ENCODE measurements at places on chromosomes 5 and 9.
A peak's percentile ranks its signal among the peaks of the same experiment; 100 is the strongest.

DNA sequence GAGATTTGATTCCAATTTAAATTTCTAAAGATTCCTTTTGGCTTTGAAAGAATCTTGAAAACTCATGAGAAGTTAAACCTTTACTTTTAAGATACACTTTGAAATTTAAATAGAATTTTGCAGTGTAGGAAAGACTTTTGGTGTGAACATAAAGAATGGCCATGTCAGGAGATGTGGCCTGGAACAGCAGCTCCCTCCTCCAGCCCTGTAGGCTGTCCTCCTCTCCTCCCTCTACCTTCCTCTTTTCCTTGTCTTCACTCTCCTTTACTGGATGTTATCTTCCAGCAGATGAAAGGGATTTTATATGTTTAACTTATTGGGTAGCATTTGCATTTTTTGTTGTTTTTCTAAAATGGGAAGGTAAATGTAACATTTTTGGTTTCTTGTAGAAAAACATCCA is 18.9 kb downstream of the ASPN start:
- DNase-seq: no peak

- DNase-seq: no peak
Measured at GRCh38 chr5:141437221-141437620, 6.9 kb downstream of the PCDHGA12 start.

GRCh38 chr9:137178201-137178938 is 6.5 kb upstream of the TMEM210 start:
- DNase-seq: no peak

DNA sequence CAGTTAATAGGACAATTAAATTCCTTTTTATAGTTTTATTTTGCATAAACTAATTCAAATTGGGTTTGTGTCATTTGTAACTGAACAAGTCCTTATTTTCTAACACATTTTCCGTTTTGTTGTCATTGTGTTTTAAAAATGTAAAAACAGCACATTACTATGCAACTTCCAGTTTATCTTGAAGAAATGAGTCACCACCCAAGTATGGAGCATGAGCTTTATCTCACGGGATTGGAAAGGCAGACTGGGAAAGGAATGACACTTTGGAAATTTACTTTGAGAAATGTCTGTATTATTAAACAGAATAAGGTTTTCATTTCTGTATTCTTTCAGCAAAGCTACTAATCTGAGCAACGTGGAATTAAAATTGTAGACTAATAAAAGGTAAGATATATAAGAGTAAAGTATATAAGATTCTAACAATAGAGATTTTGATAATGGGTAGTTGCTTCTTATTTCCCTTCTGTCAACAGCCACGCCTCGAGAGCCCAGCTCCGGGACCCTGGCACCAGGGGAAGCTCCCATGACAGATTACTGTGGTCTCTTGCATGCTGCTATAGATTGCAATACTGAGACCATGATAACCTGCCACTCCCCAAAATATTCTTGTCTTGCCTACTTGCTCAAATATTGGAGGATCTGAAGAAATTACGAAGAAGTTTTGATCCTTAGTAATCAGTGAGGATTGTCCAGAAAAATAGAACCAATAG is 433.1 kb downstream of the CHSY3 start:
- DNase-seq: no peak

GRCh38 chr5:423626-424261 is 19.2 kb upstream of the EXOC3 start:
- no peak for DNase-seq

- no peak for DNase-seq
Measured at GRCh38 chr9:72360324-72360723, 4.7 kb downstream of the ZFAND5 start.

- no peak for DNase-seq
Measured at GRCh38 chr9:130432362-130432761, 12.4 kb upstream of the ASS1 start.

DNA sequence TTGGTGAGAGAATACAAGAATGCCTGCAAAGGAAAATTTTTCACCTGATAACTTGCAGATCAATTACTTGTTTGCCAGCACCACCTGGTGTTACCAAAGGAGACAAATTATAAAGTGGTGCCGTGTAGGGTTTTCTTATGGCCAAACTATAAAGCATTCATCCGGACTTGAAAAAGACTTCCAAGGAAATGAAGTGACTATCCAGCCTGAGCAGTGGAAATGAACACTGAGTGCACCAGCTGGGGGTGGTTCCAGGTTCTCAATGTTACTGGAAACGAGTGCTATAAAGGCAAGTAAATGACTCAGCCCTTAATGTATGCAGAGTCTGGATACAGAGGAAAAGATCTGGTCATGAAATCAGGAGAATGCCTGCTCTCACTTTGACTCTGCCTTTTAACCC is 113.1 kb downstream of the DNAH5 start:
- DNase-seq: no peak

GRCh38 chr5:81003811-81004386 is 43.7 kb downstream of the RASGRF2 start:
- DNase-seq: no peak

DNA sequence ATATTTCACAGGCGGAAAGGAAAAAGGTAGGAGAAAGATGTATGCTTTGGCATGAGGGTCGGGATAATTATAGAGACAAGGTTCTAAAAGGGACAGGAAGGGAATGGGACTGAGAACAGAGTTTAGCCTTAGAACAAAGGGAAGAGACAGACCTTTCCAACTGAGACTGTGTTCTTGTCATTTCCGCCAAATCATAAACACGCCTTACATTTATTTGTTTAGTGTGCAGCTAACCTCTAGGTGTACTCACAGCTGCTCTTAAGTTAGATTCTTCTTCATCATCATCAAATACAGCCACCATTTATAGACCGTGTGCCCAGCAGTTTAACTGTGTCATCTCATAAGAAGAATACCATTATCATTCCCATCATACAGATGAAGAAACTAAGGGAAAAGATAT is 5.9 kb upstream of the DELE1 start:
- no peak for DNase-seq

GRCh38 chr9:2859776-2860379 is 16.0 kb upstream of the PUM3 start:
- DNase-seq: no peak

- DNase-seq: no peak
Measured at GRCh38 chr9:25284365-25284764, 393.9 kb downstream of the TUSC1 start.

DNA sequence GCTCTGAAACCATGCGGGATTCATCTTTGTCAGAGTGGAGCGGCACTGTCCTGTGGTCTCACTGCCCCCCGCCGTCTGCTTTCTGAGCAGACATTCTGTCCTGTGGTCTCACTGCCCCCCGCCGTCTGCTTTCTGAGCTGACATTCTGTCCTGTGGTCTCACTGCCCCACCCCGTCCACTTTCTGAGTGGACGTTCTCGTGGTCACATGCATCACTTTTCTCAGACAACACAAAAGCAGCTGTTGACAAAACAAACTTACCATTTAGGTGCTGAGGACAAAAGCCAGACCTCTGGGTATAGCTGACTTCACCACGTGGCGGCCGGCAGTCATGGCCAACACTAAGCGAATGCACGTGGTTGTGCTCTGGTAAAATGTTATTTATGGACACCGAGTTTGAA is 2.8 kb downstream of the LRRC14B start:
- DNase-seq: no peak

- no peak for DNase-seq
Measured at GRCh38 chr5:38830521-38831051, 15.2 kb upstream of the OSMR start.

- no peak for DNase-seq
Measured at GRCh38 chr5:54534191-54535004, 16.8 kb downstream of the SNX18 start.

- DNase-seq: no peak
Measured at GRCh38 chr5:144191531-144191930, 20.9 kb downstream of the KCTD16 start.

- no peak for DNase-seq
Measured at GRCh38 chr5:111231119-111231518, 6.9 kb downstream of the CAMK4 start.

GRCh38 chr9:122320413-122320881 is 50.4 kb upstream of the PTGS1 start:
- DNase-seq: no peak

- no peak for DNase-seq
Measured at GRCh38 chr9:106718936-106719335, 144.0 kb upstream of the ZNF462 start.

DNA sequence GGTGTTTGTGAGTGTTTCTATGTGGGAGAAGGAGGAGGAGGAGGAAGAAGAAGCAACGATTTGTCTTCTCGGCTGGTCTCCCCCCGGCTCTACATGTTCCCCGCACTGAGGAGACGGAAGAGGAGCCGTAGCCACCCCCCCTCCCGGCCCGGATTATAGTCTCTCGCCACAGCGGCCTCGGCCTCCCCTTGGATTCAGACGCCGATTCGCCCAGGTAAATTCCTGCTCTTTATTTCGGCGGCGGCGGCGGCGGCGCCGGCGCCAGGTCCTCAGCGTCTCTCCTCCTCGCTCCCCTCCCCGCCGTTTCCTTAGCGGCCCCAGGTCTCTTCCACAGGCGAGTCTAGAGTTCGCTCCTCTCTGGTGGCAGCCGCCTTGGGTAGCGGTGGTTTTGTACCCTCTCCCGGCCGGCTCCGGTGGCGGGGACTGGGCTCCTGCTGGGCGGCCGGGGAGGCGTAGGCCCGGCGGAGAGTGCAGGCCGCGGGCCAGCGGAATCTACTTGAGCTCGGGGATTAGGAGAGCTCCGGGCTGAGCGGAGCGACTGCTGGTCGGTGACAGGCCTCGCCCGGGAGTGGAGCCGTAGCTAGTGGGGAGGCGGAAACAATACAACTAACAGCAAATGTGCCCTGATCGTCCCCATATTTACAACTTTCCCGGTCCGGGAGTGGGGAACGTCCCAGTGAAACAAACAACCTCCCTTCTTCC is 547 bp downstream of the NIPBL start:
- DNase-seq: peak; percentile 26

- DNase-seq: no peak
Measured at GRCh38 chr9:120928483-120929228, 2.1 kb upstream of the TRAF1 start.

DNA sequence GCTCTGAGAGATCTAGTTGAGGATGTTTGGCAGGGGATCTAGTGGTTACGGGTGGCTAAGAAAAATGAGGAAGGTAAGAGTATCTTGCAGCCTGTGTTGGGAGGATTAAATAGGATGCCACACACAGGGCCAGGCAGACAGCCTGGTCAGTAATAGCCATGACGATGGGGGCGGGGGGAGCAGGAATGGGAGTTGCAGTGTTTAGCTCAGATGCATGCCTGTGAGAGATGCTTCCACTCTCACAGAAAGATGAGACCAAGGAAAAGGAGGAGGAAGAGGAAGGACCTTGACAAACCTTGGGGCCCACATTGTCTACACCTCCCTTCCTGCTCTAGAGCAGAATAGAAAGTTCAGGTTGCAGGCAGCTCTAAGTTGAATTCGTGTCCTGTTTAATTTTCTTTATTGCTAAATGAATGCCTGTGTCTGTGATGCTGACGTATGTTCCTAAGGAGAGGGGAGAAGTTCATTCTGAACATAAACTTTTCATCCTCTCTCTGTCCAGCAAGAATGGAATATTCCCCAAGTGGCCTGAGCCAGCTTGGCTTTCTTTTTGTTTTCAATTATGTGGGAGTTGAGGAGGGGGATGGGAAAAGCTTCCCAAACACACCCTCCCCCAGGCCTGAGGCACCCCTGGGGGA is 28.7 kb downstream of the TGFBI start:
- no peak for DNase-seq

DNA sequence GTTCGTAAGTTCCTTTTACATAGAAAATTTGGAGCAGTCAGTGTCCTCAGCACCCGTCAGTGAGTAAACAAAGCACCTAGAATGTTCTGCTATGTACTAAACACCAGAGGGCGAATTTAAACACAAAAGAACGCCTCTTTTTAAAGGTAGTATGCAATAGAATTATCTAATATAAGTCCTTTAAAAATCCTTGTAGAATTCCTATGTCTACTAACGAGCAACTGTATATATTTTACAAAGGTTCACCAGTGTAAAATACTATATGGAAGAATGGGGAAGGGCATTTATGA is 499 bp upstream of the TMEM232 start:
- DNase-seq: no peak

DNA sequence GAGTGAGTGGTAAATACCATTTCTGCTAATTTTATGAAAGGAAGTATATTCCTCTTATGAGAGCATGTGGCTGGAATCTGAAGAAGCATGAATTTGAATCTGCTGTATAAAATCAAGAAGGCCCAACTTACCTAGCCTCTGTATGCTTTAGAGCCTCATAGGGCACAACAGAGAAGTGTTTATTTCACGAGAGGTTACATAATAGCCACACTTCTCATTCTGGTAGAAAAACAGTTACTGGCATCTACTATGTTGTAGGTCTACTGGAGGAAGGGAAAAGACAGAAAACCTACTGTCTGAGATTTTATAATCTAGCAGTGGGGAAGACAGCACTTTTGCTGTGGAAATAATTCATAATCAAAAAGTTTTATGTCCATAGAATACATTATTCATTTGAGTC is 172.6 kb upstream of the ZNF608 start:
- no peak for DNase-seq

GRCh38 chr5:139150367-139150999 is 47.7 kb downstream of the SIL1 start:
- no peak for DNase-seq

DNA sequence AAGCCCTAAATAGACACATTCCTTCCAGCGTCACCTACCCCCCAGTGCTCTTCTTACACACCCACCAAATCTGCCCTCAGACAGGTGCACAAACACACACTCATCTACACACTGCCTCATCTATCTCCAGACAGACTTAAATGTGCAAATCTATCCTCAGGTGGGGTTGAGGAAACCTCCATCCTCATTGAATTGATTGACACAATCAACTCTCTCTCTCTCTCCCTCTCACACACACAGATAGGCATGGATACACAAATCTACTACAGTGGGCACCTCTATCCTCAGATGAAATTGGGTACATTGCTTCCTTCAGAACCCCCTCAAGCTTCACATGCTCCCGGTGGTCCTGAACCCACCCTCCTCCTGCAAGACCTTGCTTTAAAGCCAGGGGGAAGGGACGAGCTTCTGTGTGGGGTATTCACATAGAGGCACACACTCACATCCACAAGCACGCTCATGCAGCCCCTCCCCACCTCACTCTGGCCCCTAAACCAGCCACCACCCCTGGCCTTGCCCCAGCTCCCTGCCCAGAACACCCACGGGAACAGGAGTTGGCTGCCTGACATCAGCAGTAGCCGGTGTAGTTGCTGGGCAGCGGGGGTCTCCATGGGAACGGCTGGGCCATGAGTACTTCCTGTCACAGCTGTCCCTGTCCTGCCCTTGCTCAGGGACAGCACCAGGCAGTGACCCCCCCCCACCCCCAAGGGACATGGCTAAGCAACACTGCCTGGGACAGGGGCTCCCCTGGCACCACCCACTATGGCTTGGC is 22.8 kb downstream of the PCDH1 start:
- DNase-seq: no peak

All from stimulated activated CD8-positive, alpha-beta memory T cell treated with anti-CD3 and anti-CD28 coated beads, Interleukin-7, amount 100 ng/mL, for 1 hour (primary cell).